ENCODE measurements at places on chromosomes 1 and 21.

- no peak for DNase-seq
Observed at GRCh38 chr21:28770867-28771661, 221.6 kb downstream of the LTN1 start.

- DNase-seq: no peak
Observed at GRCh38 chr1:227068883-227069282, 128.8 kb downstream of the COQ8A start.

- no peak for DNase-seq
Observed at GRCh38 chr1:152926091-152926490, 17.7 kb downstream of the IVL start.

GRCh38 chr1:41023279-41023990 lies 1.9 kb upstream of the SLFNL1 start:
- no peak for DNase-seq

- no peak for DNase-seq
Observed at GRCh38 chr1:246765521-246765920, 41.3 kb downstream of the SCCPDH start.

GRCh38 chr1:52436817-52437216 lies 32.4 kb downstream of the PRPF38A start:
- DNase-seq: no peak

DNA sequence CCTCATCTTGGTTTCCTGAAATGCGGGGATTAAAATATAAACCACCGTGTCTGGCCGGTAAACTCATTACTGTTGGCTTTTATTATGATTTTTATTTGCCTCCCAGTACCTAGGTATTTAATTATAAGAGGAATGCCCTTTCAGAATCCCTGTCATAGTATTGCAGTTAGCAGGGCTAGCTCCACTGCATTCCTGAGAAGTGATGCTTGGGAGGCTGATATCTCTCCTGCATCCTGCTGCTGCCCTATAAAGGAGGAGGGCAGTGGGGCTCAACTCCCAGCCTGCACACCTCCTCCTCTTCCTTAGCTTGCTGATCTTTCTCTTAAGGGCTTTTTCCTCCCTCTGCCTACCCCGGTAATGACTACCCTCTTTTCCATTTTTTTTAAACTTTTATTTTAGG lies 19.9 kb upstream of the DISC1 start:
- no peak for DNase-seq

DNA sequence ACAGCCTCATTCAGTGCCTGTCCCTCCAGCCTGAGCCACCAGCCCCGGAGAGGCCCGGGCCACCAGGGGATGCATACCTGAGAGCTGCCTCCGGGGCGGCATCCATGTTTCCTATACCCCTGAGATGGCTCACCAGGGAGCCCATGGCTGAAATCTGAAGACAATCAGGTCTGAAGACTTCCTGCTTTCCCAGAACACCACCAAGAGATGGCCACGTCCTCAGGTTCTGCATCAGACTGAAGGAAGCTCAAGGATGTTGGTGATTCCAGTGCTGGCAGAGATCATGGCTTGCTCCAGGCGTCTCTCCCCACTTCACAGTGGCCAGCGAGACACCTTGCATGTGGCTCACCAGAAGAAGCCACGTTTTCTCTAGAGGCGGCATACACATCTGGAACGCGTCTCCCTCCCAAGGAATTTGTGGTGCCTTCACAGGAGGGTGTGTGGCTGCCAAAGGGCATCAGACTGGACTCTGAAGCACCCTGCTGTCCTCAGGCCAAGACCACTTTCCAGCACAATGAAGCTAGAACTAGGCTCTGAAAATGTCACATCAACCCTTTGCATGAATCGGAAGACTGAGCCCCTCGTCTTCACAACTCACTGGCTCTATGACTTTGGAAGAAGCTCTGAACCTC lies 170.7 kb upstream of the IRF2BP2 start:
- DNase-seq: no peak

All from kidney capillary endothelial cell (primary cell).